ENCODE measurements at places on chromosomes 1 and 21.

GRCh38 chr1:74429580-74429979 lies 82.8 kb downstream of the LRRC53 start:
- DNase-seq: no peak

DNA sequence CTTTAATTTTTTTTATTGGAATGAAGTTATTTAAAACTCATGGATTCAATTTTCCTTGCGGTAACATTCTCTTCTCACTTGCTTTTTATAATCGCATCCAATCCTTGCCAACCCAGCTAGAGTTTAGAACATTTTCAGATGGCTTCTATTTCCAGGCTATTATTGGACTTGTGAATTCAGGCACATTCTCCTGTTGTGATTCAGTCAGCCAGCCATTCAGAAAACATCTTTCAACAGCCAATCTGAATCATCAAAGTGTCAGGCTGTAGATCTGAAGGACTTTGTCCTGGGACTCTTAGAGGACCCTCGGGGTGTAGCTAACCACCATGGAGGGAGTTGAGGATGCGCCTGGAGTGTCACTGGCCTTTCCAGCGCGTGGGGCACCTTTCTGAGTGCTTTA lies 92.4 kb downstream of the PRDM2 start:
- no peak for DNase-seq

GRCh38 chr1:52080014-52080415 lies 23.9 kb downstream of the BTF3L4 start:
- DNase-seq: no peak

GRCh38 chr1:30192969-30193630 lies 530.3 kb downstream of the MATN1 start:
- no peak for DNase-seq

- DNase-seq: no peak
Observed at GRCh38 chr21:36178349-36178748, 21.7 kb downstream of the DOP1B start.

- DNase-seq: no peak
Observed at GRCh38 chr1:214983126-214983869, 99.2 kb upstream of the KCNK2 start.

GRCh38 chr1:187568067-187568466 lies 739.3 kb downstream of the PLA2G4A start:
- DNase-seq: no peak

DNA sequence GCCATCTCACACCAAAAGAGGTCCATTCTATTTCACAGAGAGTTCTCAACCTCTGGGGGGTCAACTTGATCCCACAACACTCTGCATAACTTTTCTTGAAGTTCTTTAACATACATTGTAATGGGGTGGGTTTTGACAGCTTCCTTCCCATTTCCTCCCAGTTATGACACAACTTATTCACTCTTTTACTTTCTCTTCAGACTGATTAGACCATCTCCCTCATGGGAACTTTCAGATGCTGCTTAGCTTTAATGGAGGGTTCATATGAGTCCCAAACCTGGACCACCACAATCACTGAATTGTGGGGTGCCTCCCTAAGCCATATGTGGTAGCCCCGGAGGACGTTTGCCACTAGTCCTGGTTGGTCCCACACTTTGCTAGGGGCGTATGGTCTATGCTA lies 28.3 kb upstream of the KCNJ15 start:
- no peak for DNase-seq

- no peak for DNase-seq
Observed at GRCh38 chr21:44890338-44890931, 16.9 kb upstream of the PTTG1IP start.

- no peak for DNase-seq
Observed at GRCh38 chr1:212205006-212205405, 80.2 kb upstream of the PPP2R5A start.

DNA sequence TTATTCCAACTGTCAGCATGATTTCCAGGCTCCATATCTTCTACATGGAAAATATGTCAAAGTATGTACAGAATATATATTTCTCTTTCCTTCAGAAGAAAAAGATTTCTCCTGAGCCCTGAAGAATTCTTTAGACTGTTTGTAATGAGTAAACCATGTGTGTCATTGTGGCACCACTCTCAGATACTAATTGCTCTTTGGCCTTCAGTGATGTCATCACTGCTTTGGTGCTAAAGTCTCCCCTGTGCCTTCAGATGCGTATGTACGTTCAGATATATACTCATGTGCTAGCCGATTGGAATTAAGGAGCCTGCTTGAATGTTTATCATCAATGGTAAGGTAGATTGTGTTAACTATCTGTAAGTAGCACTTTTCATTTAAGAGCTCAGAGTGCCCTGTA lies 20.6 kb upstream of the NBL1 start:
- no peak for DNase-seq

- DNase-seq: no peak
Observed at GRCh38 chr1:33388805-33389771, 41.8 kb downstream of the PHC2 start.
